BE2C (cell line): ENCODE measurements at places on chromosomes 1 and 21.

GRCh38 chr1:41503538-41504113 is 19.1 kb upstream of the EDN2 start:
- DNase-seq, result no peak

DNA sequence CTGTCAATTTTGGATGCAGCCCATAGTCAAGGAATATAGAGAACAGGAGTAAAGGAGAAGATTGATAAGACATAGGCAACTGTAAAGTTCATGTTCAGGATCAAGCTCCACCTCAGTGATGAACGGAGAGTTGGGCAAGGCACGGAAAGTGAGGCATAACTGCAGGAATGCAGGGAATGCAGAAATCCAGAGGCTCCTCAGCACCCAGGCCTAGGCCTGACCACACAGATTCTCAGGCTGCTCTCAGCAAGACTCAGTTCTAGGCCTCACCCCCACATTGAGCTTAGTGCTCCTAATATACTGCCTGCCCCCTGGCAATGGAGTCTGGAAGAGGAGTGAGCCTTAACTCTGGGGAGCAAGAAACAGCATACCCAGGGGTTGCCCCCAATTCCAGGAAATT is 36.3 kb upstream of the S1PR1 start:
- no peak for DNase-seq

DNA sequence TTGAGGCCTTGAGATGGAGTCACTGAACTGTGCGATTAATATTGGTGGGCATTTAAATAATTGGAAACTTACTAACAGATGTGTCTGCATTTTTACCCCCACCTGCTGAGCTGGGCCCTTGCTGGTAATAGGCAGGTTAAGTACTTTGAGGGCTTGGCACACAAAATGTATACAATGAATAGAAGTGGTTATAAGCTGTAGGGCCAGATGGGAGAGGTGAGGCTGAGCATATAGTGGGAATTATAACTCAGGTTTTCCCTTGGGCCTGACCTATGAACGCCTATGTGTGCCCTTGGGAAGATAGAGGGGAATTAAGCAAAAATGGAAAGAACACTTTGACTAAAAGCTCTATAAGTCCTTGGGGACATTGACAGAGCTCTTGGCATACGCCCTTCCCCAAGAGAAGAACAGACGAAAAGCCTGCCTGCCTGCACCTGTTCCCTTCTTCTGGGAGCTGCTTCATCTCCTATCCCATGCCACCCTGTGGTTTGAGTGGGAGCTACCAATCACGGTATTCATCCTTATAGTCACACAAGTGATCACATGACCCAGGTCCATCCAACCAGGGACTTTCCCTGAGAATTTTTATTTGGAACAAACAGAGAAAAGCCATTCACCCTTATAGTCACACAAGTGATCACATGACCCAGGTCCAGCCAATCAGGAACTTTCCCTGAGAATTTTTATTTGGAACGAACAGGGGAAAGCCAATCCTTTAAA is 260.7 kb upstream of the CSF3R start:
- no peak for DNase-seq

- no peak for DNase-seq
These were observed 117.4 kb downstream of the IER5 start for GRCh38 chr1:181205901-181206300.

DNA sequence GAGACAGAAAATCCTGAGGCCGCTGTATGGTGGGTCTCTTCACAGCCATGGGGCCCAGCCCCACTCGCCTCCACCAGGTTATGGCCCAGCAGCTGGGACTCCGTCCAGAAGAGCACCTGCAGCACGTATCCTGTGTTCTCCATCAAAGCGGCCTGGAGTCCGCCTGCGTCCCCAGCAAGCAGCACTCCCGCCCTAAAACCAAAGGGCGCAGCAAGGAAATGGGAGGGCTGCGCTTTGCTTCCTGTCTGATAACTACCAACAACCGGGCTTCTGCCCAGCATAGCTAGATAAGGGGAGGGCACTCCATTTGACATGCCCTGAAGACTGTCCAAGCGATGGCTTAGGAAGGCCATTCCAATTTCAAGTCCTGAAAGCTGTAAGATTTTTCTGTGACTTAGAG is 119.9 kb downstream of the KCNJ15 start:
- no peak for DNase-seq

GRCh38 chr1:87230501-87230900 is 98.2 kb upstream of the LMO4 start:
- no peak for DNase-seq

- DNase-seq, result no peak
These were observed 2.3 kb downstream of the ADGRB2 start for GRCh38 chr1:31761883-31762282.

DNA sequence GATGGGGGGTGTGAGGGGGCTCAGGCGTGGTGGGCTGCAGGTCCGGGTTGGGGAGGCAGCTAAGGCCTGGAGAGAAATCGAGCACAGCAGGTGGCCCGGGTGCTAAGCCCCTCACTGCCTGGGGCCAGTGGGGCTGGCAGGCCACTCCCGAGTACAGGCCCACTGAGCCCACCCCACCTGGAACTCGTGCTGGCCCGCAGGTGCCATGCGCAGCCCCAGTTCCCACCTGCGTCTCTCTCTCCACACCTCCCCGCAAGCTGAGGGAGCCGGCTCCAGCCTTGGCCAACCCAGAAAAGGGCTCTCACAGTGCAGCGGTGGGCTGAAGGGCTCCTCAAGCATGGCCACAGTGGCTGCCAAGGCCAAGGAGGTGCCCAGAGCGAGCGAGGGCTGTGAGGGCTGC is 1047.1 kb upstream of the ADGRL4 start:
- DNase-seq, result no peak

DNA sequence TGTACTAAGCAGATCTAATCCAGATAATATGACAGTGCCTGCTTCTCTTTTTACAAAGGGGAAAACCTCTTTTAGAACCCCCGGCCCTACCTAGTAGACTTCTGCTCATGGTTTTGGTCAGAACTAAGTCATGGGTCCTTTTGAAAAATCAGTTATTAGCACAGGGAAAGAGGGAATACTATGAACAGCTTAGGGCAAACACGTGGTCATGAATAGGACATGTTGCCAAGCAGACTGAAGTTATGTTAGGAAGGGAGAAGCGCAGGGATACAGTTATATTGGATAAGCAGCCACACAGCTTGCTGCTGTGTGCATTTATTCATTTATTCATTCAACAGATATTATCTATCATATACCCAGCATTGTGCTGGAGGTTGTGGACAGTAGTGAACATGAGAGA is 25.3 kb upstream of the IGSF3 start:
- DNase-seq, result no peak

DNA sequence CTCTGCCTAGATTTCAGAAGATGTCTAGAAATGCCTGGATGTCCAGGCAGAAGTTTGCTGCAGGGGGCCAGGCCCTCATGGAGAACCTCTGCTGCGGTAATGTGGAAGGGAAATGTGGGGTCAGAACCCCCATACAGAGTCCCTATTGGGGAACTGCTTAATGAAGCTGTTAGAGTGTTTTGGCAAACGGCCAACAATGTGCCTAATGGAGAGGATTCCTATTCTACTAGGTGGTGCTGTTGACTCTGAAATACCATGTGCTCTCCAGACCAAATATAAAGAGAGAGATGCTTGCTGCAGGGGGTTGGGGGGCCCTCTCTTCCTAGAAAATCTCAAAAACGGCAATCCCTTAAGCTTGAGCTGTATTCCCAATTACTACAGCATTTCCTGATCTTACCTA is 57.1 kb upstream of the DR1 start:
- DNase-seq, result peak; percentile 4

GRCh38 chr1:244162786-244163530 is 111.9 kb downstream of the ZBTB18 start:
- no peak for DNase-seq

DNA sequence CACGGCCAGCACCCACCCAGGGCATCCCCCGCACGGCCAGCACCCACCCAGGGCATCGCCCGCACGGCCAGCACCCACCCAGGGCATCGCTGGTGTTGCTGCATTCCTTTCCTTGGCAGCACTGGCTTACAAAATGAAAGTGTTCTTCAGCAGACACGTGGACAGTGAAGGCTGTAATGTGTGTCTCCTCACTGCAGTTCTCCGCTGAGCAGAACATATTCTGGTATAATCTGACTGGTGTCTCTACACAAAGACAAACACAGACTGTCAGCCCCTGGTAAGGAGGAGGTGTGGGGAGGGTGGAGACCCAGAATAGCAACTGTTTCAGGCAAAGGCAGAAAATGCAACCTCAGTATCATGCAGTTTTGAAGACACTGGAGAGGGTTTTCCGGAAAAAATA is 7.3 kb downstream of the LYPD8 start:
- DNase-seq, result no peak

- no peak for DNase-seq
These were observed 36.8 kb downstream of the MAB21L3 start for GRCh38 chr1:116147972-116148371.

DNA sequence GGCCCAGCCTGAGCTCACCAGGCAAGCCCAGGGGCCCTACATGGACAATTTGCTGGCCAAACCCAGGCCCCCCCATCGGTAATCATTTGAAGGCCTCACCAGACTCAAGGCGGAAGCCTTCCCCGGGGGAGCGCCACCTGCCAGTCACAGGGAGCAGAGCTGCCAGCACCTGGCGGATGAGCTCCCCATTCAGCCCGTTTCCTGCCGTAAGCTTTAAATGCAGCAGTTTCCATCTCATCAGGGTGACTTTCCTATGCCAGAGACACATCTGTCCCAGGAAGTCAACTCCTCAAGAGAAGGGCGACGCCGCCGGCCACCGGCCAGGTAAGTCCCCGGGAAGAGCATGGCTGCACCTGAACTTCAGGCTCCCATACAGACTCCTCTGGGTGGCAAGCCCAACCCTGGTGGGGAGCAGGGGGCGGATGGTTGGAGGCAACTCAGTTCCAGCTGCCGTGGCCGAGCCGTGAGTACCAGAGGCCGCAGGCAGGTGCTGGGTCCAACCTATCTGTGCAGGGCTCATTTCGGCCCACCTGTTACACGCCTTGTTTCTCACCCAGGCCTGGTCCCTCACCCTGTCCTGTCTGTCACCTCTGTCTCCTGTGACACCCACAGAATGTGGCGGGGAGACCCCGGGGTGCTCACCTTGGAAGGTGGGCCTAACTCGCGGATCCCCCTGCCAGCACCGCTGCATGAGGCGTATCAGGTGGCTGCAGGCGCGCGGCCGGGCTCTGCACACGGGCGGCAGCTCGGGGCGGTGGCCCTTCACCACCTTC is 20.7 kb downstream of the RIPK4 start:
- DNase-seq, result no peak

DNA sequence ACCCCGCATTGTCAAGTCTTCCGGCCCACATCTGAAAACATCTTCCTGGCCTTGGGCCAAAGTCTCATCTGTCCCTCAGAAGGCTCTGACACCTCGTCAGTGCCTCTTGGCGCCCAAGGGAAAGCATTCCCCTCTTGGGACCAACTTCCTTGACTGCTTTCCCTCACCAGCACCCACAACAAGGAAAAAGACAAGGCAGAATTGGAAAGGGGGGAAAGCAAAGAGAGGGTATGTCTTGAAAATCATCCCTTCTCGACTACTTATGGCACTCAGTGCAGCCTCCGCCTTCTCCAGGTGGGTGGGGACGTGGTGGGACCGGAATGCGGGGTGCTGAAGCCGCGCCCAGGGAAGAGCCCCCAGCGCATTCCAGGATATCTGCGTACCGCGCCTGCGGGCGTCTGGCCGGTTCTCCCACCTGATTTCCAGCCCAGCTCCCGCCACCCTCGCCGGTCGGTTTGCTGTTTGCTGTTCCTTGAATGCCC is 554 bp upstream of the SLC39A1 start:
- no peak for DNase-seq

DNA sequence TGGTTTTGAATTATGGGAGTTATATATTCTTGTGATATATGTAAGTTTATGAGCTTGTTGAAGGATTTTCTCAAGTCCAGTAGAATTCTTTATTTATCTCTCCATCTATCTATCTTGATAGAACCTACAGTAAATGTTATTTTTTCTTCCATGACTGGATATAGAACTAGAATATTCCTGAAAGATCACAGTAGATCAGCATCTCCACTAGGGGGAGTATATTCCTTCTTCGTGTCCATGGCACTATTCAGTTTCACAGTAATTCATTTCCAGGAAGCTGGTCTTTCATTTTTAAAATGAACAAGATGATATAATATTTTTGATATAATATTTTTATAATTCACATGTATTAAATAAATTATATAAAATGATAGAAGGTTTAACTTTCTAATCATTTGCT is 18.8 kb downstream of the TMPRSS15 start:
- DNase-seq, result no peak

DNA sequence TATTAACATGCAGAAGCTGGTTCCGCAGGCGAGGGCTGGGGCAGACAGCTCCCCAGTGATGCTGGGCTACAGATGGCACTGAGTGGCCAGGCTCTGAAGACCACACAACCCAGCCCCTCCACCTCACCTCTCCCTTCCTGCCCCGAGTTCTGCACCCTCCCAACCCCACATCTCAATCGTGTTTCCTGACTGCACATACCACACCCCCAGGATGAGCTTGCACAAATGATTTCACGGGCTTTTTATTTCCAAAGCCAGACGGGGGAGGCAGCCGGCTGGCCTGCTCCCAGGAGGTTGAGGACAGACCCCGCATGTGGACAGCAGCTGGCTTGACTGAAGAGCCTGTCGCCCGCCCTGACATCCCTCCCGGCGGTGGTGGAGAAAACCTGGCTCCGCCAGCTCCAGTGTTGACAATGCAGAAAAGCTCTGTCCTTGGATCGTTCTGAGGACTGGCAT is 21.4 kb upstream of the ALDH4A1 start:
- DNase-seq, result no peak

GRCh38 chr1:192669174-192669573 is 33.2 kb downstream of the RGS13 start:
- no peak for DNase-seq

DNA sequence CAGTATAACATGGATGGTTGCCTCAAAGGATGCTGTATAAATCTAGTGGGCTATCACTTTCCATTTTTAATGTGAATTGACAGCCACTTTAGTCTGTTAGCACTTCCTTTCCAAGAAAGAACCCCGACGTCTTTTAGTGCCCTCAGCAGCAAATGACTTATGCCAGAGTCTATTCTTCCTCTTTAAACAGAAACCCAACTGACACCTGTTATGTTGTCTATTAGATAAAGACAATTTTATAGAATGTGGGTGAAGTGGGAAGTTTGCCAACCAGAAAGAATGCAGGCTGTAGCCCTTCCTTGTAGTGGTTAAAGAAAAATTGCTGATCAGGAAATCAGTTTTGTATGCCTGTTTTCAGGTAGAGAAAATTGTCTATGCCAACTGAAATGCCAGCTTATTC is 344.9 kb downstream of the ZNF326 start:
- DNase-seq, result no peak

- DNase-seq, result no peak
These were observed 72.3 kb downstream of the GALNT2 start for GRCh38 chr1:230139315-230139714.

DNA sequence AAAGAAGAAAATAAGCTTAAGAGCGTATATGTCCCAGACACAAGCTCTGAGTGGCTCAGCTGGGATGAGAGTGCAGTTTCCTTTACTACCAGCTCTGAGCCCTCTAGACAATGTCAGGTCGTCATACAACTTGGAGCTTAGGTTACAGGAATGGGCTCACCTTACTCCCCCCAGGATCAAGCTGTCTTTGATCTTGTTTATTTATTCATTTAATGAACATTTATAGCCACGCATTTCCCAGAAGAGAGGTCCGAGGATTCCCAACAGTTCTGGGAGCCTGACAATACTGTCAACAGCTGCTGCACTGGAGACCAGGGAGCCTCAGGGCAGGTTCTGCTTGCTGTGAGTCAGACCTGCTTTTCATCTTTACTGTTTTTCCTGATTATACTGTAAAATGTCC is 378.9 kb downstream of the PLPP3 start:
- peak; percentile 21 for DNase-seq

GRCh38 chr1:105636052-105636451 is 1420.4 kb upstream of the PRMT6 start:
- no peak for DNase-seq

GRCh38 chr21:36628106-36628505 is 70.8 kb upstream of the SIM2 start:
- no peak for DNase-seq

- no peak for DNase-seq
These were observed 2.4 kb upstream of the SHISA4 start for GRCh38 chr1:201886103-201886885.
